ENCODE measurements at places on chromosomes 2 and 18. TPM values are rescaled to one million over a fixed set of nuclear protein-coding genes. Genes with fewer than 3 reads are reported as not detected.

The THAP4 gene
- total RNA-seq = 75.9 TPM

The VSNL1 gene
- not detected for total RNA-seq

The NPAS2 gene
- 114 TPM for total RNA-seq

The RAB27B gene
- 11.8 TPM for total RNA-seq

The ZSCAN30 gene
- total RNA-seq = 0.71 TPM

The SMYD5 gene
- total RNA-seq = 56.6 TPM

The CD226 gene
- total RNA-seq = not detected

The ZC3H15 gene
- 81.7 TPM for total RNA-seq

Data from A549 treated with RU486 at 1 μM for 4 hours (cell line).